Activated naive CD8-positive, alpha-beta T cell treated with anti-CD3 and anti-CD28 coated beads, Interleukin-2, amount 50 U/mL, for 24 hours (primary cell): ENCODE measurements at places on chromosomes 12 and 14.

DNA sequence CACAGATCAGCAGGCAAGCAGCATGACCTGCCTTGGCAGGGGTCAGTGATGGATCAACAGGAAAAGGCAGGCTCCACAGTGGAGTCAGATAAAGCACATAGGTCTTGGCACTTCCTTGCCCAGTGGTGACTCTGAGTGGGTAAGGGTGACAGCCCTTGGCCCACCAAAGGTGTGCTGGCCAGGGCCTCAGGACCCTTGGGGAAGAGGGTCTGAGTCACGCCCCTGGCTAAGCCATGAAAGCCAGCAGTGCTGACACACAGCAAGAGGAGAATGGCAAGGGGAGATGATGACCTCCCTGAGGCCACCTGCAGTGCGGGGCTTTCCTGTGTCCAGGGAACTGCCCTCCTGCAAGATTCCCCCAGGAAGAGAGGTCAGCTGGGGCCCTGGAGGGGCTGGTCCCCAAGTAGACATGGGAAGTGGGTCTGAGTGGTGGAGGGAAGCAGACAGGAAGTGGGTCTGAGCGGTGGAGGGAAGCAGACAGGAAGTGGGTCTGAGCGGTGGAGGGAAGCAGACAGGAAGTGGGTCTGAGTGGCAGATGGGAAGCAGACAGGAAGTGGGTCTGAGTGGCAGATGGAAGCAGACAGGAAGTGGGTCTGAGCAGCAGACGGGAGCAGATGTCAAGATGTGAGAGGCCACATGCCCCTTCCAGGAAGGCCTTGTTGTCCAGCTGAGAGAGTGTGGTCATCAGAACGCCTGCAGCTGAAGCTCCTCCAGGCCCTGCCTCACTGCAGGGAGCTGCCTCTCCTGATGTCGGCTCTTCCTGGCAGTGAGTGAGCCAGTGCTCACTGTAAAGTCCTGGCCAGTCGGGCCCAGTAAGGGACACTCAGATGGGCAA lies 34.8 kb downstream of the DIO3 start:
- peaks cover 6% of the 10 kb centered on the region for H3K36me3 ChIP-seq
- H3K27me3 ChIP-seq = no peaks in the 10 kb centered on the region
- peak overlapping the region; percentile 73 for H3K27ac ChIP-seq
- no peak overlapping the region for H3K4me3 ChIP-seq

- no peak for DNase-seq
- no peaks in the 10 kb centered on the region for H3K36me3 ChIP-seq
- no peak overlapping the region for H3K4me3 ChIP-seq
- H3K27me3 ChIP-seq = no peaks in the 10 kb centered on the region
- H3K27ac ChIP-seq = no peak overlapping the region
- no peaks in the 10 kb centered on the region for H3K4me1 ChIP-seq
Measured at GRCh38 chr12:16586350-16587109, 19.4 kb downstream of the LMO3 start.

GRCh38 chr14:74737753-74738325 lies 24.9 kb downstream of the FCF1 start:
- no peak overlapping the region for H3K4me3 ChIP-seq
- DNase-seq = no peak
- no peaks in the 10 kb centered on the region for H3K27me3 ChIP-seq
- no peak overlapping the region for H3K27ac ChIP-seq
- peaks cover 35% of the 10 kb centered on the region for H3K36me3 ChIP-seq

DNA sequence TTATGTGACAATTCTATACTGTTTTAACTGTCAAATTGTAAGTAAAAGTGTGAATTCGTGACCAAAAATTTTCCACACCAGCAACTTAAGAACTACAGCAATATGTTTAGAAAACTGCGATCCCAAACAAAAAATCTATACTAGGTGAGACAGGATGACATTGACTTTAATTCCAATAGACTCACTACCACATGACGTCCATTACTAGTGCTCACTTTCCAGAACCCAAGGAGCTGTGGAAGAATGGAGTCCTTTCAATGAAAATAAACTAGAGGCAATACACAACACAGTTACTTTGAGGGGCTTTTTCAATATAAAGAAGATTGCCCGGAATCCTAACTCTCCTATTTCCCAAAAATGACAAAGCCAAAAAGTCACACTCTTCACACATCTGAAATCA lies 1.4 kb downstream of the EPS8 start:
- H3K27ac ChIP-seq = no peak overlapping the region
- H3K27me3 ChIP-seq = peaks cover 59% of the 10 kb centered on the region
- peaks cover 18% of the 10 kb centered on the region for H3K4me1 ChIP-seq
- no peaks in the 10 kb centered on the region for H3K36me3 ChIP-seq
- H3K4me3 ChIP-seq = peak overlapping the region; percentile 73

DNA sequence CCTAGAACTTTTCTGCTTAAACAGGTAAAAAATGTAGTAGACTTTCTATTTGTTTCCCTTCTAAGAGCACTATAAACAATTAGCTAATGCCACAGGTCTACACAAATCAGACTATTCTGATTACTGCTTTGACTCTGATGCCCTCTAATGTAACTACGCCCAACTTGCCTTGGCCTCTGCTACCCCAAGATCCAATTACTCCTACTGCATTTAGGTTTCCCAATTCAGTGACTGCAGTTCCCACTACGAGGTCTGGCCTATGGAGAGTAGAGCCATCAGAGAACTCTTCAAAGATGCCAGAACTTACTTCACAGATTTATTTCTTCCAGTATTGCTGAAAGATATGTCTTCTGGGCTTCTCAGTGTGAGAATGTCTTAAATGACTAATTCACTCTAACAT lies 15.3 kb upstream of the STYK1 start:
- no peaks in the 10 kb centered on the region for H3K4me1 ChIP-seq
- no peak for DNase-seq
- H3K36me3 ChIP-seq = peaks cover 8% of the 10 kb centered on the region
